Substantia nigra (tissue), 51 donors: ENCODE measurements at places on chromosomes 13 and 19.

- DNase-seq = no peak
These were observed 255.1 kb upstream of the SOX21 start for GRCh38 chr13:94967183-94968039.

DNA sequence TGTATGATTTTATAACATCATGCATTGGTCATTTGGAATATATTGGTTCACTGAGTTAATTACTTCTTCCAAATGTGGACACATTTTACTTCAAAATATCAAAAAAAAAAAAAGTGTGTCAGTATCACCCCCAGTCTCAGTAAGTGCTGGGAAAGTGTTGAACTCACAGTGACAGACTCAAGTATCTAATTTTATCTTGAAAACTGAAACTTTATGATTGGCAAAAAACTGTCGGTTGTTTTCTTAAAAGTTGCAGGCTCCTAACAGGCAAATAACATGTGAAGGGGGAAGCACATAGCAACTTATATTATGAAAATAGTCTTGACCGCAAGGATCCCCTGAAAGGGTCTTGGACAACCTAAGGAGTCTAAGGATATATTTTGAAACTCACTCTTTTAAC, 33.5 kb upstream of the TPP2 start:
- DNase-seq = no peak

DNA sequence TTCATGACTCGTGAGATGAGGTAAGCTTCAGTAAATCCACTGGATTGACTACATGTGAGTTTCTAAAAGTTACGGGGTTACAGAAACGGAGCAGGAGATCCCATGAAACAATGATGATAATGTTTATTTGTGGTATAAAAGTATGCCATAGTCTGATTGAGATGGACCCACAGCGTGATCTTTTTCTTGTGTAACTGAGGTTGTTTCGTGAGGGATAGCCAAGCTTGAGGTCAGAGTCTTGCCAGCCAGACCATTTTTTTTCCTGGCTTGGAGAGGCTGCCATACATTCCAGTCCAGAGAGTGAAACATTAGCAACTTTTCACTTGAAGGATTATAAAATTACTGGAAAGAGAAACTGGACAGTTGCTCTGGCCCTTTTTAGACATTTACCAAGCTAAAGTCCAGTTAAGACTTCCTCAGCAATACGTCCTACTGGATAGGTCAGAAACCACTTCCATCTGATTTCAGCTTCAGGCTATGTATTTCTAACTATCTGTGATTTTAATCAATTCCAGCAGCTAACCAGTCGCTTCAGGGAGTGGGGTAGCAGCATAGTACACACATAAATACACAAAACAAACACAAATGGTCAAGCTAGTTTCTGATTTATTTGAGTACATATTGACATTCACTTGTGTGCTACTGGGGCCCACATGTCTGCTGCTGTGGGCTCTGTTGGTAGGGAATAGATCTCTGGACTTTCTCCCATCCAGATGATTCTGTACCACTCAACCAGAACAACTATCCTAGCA, 194.6 kb downstream of the POSTN start:
- no peak for DNase-seq

- DNase-seq = peak; percentile 28
These were observed 607 bp upstream of the SYNE4 start for GRCh38 chr19:36009220-36009619.

- DNase-seq = no peak
These were observed at the start of gene RUBCNL for GRCh38 chr13:46387064-46387851. TSS of gene RUBCNL (minus strand) at chr13:46387252. CDS start at chr13:46372475, 14,777 bp downstream.

DNA sequence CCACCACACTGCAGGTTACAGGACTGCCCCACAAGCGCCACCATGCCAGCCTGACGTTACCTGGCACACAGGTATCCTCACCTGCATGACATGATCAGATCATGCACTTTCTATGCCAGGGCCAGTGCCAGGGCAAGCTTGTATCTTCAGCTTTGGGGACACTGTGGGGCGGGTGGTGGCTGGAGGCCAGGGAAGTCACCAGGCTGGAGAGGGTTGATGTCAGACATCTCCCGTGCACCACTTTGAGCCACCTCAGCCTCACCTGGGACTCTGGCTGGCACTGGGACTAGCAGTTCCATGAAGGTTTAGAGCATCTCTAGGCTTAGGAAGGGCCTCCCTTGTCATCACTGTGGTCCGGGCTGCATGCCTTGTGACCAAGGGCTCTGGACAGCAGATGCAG, 97.2 kb downstream of the WTIP start:
- DNase-seq = no peak

GRCh38 chr13:55615081-55615480, 1525.6 kb upstream of the PRR20A start:
- DNase-seq = no peak

GRCh38 chr13:33277946-33278345, 7.6 kb downstream of the STARD13 start:
- no peak for DNase-seq

GRCh38 chr19:46478356-46478986, 7.1 kb upstream of the PNMA8A start:
- DNase-seq = no peak

GRCh38 chr19:49497047-49497788, 984 bp downstream of the RPS11 start:
- peak; percentile 37 for DNase-seq

GRCh38 chr19:39906820-39907611, 27.4 kb downstream of the FCGBP start:
- no peak for DNase-seq

- DNase-seq = no peak
These were observed 443.9 kb upstream of the SLC10A2 start for GRCh38 chr13:103510007-103510535.

DNA sequence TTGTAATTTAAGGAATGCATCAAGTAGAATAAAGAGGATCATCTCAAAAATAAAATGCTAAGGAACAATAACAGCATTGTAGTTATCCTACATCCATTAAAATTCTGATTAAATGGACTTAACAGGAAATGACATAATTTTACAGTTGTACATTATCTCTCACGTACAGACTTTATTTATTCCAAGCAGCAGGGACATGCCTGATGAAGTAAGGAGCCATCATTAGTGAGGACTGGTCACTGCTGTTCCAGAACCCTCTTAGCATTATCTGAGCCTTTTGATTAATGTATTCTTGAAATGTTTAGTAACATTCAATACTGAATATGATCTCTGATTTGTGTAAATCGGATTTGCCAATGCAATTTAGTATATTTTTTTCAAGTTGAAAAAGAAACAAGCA, 516.1 kb downstream of the DACH1 start:
- no peak for DNase-seq

GRCh38 chr19:31591258-31591657, 242.0 kb upstream of the TSHZ3 start:
- no peak for DNase-seq

GRCh38 chr13:30378191-30378590, 44.1 kb upstream of the UBE2L5 start:
- DNase-seq = no peak

DNA sequence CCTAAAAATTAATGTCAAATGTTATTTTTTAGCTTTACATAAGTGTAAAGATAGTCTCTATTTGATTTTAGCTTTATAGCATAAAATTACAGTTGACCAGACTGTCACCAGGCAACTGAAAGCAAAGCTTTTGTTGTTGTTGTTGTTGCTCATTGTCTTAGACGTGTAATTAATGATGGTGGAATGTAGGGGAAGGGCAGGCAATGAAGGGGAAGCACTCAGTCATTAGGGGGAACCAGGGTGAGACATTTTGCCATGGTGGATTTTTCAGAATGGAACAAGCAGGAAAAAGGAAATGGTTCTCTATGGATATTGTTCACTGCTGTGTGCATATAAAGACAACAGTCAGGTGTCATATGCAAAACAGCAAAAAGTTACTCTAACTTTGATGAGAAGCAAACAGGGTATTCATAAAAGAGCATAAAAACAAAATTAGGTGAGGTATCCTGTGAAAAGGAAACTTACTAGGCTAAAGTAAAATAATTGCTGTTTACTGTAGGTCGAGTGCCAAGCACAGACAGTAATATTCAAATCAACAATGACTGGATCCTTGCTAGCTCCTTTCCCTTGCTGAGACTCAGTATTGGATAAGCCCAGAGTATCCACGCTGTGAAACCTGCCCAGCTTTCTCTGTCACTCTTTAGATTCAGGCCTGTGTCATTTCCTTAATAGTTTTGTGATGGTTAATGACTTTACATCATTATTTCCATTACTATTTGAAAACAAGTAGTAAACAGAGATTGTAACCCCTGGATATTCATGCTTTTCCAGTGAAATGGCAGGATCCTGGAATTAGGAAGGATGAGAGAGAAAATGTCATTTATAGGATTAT, 110.5 kb downstream of the LRCH1 start:
- no peak for DNase-seq

- DNase-seq = no peak
These were observed 160.7 kb downstream of the RFC3 start for GRCh38 chr13:33978653-33979052.

DNA sequence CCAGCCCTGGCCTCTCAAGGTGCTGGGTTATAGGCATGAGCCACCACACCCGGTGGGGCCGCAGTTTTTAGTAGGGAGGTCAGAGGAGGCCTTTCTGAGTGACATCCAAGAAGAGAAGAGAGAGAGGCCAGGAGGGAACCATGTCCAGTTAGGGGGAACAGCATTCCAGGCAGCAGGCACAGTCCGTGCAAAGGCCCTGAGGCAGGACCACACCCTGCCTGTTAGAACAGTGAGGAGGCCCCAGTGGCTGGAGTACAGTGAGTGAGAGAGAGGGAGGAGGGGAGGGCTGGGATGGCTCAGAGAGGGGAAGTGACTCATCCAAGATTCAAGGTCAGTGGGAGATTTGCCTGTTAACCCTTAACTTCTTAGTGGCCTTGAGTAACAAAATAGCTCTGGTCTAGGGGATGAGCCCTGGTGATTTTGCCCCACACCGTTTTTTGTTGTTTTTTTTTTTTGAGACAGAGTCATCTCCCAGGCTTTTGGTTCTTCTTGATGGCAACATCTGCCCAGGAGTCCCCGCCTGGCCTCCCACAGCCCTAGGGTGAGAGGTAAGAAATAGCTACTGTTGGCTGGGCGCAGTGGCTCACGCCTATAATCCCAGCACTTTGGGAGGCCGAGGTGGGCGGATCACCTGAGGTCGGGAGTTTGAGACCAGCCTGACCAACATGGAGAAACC, 2.7 kb upstream of the PLIN3 start:
- DNase-seq = no peak

DNA sequence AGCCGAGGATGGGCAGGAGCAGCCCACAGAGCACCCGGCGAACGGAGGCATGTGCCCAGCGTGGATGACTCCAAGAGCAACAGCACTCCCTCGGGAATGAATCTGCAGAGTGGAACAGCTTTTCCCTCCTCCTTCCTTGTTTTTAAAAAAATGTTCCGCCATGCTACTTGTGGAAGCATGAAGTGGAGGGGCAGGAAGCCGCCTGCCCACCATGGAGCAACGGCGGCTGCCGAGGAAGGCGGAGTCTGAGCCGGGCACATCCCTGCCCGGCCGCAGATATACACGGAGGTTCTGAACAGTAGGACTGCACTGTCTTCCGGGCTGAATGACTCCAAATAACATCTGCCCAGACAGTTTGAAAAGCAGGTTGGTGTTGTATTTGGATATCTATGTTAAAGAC, 65.2 kb downstream of the SOX1 start:
- DNase-seq = no peak

DNA sequence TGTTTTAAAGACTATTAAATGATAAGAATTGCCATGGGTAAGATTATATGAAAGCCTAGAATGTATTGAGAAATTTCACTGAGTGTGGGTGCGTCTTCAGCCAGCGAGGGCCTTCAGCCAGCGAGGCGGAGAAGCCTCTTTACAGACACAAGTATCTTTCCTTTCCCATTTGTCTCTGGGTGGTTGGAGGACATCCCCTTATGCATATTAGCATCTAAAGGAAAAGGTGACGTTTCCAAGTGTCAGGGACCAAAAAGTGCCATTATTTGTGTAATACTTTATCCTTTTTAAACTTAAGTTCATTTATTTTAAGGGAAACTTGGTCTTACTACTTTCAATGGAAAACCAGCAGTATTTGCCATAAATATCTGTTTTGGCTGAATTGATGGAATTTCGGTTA, 22.2 kb downstream of the SMARCA4 start:
- no peak for DNase-seq

DNA sequence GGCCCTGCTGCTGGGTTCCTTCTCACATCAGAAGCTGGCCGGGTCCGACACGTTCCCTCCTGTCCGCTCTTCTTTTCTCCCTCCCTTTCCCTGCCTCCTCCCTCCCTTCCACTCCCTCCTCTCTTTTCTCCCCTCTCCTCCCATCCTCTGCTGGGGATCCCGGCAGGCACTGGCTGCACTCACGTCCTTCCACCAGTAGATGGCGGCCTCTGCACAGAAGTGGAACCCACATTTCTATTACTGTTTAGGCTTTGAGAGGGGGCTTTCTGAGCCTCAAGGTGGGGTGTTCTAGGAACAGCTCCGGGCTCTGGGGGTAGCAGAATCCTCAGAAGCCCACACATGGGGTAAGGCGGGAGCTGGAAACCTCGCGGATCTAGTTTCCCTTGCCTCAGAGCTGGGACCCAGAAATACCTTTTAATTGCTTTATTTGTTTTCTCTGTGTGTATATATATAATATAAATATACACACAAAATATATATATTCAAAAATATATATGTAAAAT, 294.2 kb downstream of the ZNF536 start:
- DNase-seq = peak; percentile 18

- no peak for DNase-seq
These were observed 616 bp downstream of the HNRNPUL1 start for GRCh38 chr19:41264581-41265394.

DNA sequence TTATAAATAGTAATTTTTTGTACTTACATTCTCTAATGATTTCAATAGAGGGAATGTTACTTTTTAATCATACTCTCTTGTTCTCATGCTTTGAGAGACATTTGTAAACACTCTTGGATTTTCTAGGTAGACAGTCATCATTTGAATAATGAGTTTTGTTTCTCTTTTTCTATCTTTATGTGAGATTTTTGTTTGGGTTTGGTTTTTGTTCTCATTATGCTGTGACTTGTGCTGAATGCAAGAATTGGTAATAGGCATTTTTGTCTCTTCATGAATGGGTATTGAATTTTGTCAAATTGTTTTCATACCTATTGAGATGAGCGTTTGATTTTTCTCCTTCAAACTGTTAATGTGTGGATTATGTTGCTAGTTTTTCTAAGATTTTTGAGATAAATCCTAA, 56.8 kb upstream of the GPR183 start:
- no peak for DNase-seq

GRCh38 chr13:99548448-99548847, 47.2 kb downstream of the TM9SF2 start:
- DNase-seq = no peak

- DNase-seq = no peak
These were observed 216 bp downstream of the SH2D3A start for GRCh38 chr19:6767081-6767356.

- DNase-seq = no peak
These were observed 83.5 kb downstream of the ZNF557 start for GRCh38 chr19:7153022-7153421.

- DNase-seq = no peak
These were observed 330.8 kb downstream of the LIG4 start for GRCh38 chr13:107884564-107884963.
